ENCODE measurements at places on chromosomes 12 and 14.

- DNase-seq: no peak
These were observed 25.3 kb downstream of the GRIN2B start for GRCh38 chr12:13956060-13956590.

- DNase-seq: no peak
These were observed 28.8 kb upstream of the INF2 start for GRCh38 chr14:104660597-104660996.

- DNase-seq: no peak
These were observed 32.0 kb downstream of the PSEN1 start for GRCh38 chr14:73168274-73168673.

DNA sequence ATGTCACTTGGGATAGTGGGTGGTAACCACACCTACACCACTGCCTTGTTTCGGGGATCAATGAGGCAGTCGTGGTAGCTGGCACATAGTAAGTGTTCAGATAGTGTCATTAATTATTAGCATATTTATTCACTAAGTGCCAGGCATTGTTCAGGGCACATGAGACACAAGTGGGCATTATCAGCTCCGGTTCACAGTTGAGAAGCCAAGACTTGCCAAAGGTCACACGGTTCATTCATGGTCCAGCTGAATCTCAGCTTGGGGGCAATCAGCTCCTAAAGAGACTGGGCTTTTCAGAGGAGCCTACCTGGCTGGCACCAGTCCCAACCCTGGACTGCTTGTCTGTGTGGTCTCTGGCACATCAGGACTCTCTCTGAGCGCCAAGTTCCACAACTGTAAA is 121.3 kb downstream of the PTPN11 start:
- DNase-seq: no peak

GRCh38 chr12:57723630-57723962 is 14.9 kb downstream of the AGAP2 start:
- no peak for DNase-seq

GRCh38 chr12:16467272-16467671 is 119.8 kb downstream of the MGST1 start:
- DNase-seq: no peak

DNA sequence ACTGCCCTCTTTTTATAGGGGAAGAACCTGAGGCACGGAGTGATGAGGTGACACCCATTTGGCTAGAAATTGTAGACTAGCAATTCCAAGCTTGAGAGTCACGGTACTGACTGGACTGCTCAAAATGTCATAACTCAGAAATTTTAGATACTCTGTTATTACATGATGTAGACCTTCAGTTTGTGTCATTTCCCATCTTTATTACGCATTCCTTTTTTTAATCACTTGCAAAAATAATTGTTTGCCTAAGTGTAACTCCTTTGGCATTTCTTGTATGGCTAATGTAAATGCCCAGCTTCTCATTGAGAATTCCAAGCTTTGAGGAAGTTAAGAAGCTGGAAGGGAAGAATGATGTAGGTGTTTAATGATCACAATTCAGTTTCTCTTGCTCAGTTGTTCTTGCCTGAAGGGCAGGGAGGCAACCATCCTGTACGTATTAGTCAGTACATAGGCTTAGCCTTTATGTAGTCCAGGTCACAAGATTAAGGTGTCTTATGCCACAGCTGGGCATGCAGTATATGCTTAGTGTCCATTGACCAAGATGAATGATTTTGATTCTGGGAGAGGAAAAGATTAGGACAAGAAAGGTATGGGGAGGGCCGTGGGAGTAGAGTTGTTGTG is 68.2 kb upstream of the EVL start:
- no peak for DNase-seq

GRCh38 chr12:111569363-111570083 is 29.6 kb downstream of the ATXN2 start:
- DNase-seq: no peak

All from CD4-positive, alpha-beta T cell treated with Interleukin-1 beta for 1 hour (primary cell).